Caco-2 (cell line): ENCODE measurements at places on chromosomes 1 and 21.

- DNase-seq = peak; percentile 48
Measured at GRCh38 chr1:240691909-240692705, 80.2 kb upstream of the GREM2 start.

DNA sequence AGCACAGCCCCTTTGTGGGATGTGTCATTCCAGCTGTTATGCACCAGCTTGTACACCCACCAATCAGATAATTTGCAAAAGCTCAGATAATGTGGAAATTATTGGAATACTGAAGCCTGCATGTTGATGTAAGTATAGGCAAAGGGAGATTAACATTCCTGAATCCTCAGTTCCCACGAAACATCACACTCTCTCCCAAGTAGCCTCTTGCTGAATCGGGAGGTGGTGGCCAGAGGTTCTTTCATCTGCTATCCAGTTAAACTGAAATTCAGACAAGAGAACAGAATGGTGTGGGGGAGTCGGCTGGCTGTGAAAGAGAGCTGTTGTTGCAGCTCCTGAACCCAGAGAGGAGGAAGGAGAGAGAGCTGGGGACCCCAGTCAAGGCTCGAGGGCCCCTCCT, 170.9 kb downstream of the ZBTB18 start:
- no peak for DNase-seq

DNA sequence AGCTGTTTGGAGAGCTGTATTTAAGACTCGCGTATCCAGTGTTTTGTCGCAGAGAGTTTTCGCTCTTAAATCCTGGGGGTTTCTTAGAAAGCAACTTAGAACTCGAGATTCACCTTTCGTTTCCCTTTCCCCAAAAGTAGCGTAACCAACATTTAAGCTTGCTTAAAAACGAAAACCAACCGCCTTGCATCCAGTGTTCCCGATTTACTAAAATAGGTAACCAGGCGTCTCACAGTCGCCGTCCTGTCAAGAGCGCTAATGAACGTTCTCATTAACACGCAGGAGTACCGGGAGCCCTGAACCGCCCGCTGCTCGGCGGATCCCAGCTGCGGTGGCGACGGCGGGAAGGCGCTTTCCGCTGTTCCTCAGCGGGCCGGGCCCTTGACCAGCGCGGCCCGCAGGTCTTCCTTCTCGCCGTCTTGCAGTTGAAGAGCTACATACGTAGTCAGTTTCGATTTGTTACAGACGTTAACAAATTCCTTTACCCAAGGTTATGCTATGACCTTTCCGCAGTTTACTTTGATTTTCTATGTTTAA, 1.9 kb downstream of the OLIG1 start:
- DNase-seq = no peak

DNA sequence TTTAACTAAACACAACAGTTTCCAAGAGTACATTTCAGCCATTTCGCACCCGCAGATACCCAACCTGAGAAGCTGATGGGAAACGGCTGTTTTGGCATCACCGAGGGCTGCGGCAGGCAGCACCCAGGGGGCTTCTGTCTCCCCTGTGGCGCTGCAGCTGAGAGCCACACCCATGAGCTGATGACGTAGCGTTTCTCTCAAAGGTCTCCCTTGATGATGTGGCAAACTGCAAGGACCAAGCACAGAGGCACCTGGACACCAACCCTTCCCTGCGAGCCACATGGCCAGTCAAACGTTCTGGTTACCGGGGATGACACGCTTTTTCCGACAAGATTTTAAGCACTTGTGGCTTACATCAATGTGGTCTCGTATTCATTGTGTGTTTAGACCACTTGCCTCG, 150.8 kb upstream of the ERG start:
- no peak for DNase-seq

DNA sequence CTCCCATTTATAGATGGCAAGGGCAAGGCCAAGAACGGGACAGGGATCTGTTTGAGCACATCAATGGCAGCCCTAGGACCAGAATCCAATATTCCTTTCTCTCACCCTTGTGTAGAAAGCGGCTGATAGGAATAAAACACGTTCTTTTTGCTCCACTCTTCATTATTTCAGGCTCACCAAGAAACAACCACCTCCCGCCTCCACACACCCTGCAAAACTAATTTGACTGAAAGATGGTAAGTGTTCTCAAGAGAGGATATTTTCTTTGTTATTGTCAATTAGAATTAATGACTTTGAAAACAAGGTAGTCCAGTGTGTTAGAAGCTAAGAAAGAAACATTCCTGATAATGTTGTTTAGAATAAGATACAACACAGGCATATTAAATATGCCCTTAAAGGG, 11.9 kb upstream of the KNCN start:
- DNase-seq = no peak

DNA sequence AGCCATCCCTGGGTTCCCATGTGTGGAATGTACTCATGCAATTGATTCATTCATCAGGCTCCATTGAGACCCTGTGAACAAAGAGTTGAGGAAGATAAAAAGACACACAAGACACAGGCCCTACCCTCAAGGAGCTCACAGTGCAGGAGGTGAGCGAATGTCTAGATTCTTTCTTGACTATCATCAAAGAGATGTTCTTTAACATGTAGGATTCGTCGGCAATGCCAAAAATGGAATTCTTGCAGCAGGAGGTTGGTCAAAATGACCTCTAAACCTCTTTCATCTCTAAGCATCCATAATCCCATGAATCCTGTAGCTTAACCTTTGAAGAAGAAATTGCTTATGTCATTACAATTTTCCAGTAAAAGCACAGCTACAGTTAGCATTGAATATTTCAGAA, 27.9 kb upstream of the TTF2 start:
- DNase-seq = no peak

DNA sequence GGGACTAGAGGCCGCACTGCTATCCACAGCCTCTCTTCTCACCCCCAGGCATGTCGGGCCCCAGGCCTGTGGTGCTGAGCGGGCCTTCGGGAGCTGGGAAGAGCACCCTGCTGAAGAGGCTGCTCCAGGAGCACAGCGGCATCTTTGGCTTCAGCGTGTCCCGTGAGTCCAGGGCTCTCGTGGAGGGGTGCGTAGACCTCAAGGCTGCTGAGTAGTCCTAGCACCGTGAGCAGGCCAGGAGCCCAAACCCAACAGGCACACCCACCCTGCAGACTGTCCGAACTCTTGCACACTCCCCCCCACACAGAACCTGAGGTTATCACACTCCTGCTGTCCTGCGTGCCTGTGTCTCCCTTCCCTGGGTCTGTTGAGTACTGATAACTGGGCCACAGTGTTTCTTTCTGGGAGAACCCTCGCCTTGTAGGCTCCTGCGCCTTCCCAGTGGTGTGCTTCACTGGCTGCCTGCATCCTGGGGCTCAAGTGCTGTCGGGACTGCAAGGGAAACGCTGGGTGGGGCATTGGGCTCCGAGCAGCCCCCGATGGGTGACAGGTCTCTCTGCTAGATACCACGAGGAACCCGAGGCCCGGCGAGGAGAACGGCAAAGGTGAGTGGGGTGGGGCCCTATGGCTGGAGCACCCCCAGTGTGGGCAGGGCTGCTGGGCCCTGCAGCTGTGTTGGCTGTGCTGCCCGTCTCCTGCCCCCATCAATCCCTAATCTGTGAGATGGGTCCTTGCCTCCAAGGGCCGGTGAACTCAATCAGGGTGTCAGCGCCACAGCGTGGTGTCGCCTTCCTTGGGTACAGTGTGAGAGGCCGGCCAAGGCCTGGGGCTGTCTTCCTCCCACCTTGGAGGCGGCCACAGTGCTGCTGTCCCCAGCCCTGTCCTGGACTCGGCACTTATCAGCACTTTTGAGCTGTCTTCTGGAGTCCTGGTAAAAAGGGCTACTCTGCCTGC, 4.0 kb upstream of the GJC2 start:
- no peak for DNase-seq

DNA sequence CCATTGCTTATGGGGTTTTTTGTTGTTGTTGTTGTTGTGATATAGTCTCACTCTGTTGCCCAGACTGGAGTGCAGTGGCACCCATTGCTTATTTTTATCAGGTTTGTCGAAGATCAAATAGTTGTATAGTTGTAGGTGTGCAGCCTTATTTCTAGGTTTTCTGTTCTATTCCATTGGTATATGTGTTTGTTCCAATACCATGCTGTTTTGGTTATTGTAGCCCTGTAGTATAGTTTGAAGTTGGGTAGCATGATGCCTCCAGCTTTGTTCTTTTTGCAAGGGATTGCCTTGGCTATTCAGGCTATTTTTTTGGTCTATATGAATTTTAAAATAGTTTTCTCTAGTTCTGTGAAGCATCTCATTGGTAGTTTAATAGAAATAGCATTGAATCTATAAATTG, 11.6 kb downstream of the ZNF678 start:
- DNase-seq = no peak

DNA sequence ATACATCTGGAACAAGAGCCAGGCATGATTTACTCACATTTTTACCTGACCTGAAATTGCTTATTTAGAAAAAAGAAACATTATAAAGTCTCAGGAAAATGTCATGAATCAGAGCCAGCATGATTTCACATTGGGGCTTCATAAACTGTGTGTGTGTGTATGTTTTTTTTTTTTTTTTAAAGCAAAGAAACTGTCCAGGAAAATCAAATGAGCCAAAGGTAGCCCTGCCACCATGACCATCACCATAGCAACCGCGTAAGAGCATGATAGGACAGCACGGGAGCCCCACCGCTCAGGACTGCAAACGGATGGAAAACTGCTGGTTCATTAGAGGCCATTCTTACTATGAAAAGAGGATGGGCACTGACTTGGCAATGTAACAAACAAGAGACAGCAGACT, 139.2 kb downstream of the NTMT2 start:
- no peak for DNase-seq

- no peak for DNase-seq
Measured at GRCh38 chr1:209926045-209926444, 12.0 kb upstream of the SYT14 start.

DNA sequence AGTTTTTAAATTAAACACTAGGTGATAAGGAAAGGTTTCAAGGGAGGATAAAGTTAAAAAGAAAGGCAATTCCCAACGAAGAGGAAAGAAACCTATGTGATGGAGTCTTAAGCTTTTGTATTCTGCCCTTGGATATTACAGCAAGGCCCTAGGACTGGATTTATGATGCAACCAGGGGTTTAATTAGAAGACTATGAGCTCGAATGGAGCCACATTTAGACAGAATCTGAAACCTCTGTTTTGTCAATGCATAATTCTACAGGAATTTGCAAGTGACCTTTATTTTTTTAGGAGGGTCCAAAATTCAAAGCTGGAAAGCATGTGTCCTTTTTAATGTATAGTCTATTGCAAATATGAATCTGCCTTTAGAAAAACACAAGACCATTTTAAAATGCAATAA, 37.9 kb downstream of the TGFB2 start:
- no peak for DNase-seq

DNA sequence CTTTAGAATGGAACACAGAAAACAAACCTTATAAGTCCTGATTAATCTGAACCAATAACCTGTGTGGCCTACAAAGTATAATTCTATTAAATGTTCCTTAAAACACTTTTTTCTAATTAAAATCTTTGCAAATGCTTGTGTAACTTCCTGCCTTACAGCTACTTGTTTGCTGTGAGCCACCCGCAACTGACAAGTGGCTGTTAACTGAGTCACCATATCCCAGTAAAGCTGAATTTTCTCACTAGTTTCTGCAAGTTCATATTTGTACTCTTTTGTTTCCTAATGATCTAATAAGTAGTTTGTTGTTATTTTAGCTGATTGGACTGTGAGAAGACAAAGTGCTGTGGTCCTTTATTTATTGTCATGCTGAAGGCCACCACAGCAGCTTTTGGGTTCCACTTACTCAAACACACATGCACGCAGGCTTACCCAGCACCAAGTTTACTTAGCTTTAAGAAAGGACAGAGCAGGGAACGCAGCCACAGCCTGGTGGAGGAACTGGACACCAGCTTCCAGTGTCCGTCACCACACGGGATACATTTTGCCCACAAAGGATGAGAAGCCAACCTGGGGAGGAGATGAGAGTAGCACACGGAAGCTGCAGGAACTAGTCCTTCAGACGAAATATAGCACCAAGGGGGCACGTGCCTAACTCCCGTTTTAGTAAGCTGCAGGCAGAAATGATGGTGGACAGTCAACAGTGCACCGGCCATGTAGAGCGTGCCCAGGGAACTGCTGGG, 47.8 kb downstream of the LCA5L start:
- DNase-seq = no peak

- DNase-seq = no peak
Measured at GRCh38 chr1:206880314-206880713, 14.9 kb downstream of the IL20 start.

- DNase-seq = no peak
Measured at GRCh38 chr1:204257446-204257845, 43.7 kb upstream of the GOLT1A start.

GRCh38 chr1:155241841-155242264, 13.4 kb downstream of the ENTREP3 start:
- DNase-seq = no peak

GRCh38 chr1:42768172-42768571, 1.1 kb downstream of the C1orf50 start:
- no peak for DNase-seq

DNA sequence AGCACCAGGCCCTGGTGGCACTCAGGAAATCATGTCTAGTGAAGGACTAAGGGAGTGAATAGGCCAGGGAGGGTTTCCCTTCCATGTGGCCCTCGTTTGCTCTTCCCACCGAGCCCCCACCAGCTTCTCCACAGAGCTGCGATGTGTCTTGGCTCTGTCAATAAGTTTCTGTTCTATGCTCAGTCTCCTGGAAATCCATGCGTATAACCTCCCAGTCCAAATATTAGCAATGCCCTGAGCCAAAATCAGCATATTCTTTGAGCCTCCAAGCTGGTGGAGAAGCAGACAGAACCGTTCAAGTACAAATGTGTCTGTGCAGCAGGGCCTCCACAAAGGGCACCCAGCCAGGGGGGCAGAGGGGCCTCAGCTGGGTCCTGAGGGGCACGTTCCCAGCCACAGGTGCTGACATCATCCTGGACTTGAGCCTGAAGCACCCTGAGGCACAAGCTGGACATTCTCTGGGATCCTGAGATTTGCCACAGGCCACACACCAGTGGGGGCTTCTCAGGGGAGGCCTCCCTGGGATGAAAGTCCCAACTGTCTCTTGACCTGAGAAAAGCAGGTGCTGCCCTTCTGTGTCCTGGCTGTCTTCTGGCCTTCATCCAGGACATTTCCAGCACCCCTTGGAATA, 350.5 kb upstream of the VAMP3 start:
- peak; percentile 8 for DNase-seq

GRCh38 chr1:52533713-52534112, 19.2 kb downstream of the TUT4 start:
- DNase-seq = no peak

DNA sequence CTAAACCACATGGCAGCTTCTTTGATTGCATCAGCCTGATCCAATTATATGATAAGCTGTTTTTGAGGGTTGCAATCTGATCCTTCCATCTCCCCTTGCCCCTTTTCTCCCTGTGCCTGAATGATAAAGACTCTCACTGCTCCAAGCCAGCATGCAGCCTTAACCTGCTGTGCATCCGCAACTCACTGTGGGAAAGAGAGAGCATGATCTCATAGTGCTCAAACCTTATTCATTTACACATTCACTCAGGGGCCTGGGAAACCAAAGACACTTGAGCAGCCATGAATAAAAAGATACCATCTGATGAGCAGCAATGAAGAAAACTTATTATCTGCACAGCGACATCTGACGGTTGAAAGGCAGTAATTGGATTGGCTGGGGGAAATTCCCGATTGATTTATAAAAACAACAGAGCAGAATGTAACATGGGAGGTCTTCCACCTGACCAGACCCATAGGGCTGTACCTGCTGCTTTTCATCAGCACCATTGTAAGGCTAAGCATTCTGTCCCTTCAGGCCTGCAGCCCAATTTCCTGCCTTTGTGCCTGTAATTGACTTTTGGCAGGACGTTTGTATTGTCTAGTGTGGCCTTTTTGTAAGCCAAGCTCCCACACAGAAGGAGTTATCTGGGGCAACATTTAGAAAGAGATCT, 62.5 kb downstream of the KIAA0040 start:
- no peak for DNase-seq
